ENCODE measurements at places on chromosomes 6 and 20.

GRCh38 chr6:158047127-158047518 lies 65.5 kb downstream of the SYNJ2 start:
- DNase-seq = no peak

DNA sequence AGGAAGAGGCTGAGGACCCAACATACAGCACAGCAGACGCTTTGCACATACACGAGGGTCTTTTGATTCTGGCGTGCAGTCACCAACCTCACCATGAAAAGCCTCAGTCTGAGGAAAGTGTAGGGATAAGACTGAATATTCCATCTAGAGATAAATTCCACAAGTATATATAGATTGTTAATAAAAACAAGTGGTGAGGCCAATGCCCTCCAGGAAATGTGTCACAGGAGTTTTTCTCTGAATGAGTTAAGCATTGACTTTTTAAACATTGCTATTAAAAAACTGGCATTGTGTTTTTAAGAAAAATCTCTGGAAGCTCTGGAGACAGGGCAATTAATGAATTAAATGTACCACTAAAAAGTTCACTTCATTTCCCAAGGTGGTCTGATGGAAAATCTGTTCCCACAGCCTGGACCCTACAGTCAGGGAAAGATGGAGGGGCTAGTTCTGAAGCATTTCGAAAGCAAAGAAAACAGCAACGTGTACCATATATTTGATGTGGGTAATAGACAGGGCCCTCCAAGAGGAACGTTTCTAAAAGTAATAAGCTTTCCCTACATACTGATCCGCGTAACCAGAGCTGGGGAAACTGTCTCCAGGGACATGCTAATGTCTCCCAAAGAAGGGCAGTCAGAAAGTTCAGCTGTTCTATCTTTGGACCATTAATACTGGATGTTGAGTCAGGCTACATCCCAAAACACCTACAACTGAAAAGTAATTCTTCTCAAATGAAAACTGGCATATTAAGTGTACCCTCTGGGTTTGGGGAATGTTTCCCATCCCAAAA lies 301.1 kb downstream of the FOXC1 start:
- DNase-seq = no peak

DNA sequence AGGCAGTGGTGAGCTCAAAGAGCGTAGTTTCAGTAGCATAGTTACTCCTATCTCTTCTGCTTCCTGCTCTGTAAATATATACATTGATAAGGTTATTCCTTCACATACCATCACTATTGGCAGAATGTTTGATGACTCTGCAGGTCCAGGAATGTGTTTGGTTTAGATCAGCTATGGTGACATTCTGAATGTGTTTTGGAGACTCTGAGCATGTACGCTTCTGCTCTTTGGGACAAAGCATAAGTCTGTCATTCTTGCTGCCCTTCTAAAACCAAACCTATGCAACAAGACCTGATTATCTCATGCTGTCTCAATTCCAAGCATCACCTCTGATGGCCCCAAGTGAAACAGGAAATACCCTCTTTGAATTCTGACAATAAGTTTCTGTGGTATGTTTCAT lies 1074.3 kb downstream of the KIF16B start:
- no peak for DNase-seq

DNA sequence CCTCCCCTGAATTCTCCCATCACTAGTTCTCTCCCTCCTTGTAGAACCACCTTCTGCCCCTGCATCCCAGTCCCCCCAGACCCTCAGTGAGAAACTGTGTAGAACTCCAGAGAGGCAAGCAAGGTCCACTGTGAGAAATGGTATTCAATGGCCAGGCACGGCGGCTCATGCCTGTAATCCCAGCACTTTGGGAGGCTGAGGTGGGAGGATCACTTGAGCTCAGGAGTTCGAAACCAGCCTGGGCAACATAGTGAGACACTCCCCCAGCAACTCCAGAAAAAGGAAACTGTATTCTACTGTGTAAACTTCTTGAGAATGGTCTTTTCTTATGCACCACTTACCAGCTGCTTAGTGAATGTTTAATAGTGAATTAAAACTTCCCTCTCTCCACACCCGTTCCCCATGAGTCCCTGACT lies 8.2 kb upstream of the CD83 start:
- no peak for DNase-seq

- DNase-seq = no peak
Measured at GRCh38 chr6:136752554-136752953, 39.7 kb downstream of the MAP3K5 start.

DNA sequence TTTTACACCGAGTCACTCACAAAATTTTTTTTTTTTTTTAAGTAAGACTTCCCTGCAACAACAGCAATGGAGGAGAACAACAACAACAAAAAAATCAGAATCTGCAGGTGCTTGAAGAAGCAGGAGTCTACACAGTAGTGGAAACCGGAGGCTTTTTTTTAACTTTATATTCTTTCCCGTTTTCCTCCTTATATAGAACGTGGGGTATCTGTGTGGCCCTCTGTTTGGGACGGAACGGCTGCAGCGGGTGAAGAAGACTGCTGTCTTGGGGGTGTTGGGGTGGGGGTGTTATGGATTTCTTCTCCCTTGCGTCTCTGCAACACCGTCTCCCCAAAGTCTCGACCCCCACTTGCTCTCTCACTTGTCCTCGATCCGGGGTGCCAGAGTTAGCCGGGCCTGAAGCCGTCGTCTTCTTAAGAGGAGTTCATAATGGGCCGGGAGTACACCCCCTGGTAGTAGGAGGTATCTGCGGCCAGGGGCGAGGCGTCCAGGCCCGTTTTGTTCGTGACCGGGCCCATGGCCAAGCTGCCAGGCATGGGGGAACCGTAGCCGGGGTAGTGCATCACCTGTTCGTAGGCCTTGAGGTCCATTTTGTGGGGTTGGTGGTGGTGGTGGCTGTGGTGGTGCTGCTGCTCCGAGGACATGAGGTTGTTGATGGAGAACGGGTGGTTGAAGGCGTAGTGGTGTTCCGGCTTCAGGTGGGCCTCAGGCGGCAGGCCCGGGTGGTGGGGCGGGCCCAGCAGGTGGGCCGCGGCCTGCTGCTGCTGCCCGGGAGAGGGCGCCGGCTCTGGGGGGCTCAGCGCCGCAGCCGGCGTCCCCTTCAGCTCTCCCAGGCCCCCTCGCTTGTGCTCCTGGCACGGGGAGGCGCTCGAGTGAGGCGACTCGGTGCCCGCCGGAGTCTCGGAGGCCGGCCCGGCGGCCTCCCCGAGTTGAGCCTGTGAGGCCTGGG lies 2.7 kb downstream of the FOXA2 start:
- DNase-seq = no peak

DNA sequence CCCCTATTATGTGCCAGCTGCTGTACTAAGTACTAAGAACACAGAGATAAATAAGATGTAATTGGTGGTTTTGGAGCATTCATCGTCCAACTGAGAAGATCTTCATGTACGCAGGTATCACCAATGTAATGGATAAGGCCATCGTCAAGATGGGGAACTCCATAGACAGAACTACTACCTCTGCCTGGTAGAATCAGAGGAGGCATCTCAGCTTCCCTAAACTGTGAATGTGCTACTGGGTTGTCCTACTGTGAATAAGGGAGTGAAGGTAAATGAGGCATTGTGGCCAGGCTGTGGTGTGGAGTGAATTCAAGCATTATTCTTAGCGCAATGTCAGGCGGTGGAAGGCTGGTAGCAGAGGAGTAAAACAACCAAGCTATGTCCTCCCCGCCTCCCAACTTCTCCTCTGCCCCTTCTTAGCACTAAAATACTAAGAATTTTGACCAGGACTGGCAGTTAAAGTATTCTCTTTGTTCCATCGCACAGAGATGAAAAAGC lies 68.2 kb downstream of the TBC1D7 start:
- peak; percentile 64 for DNase-seq

DNA sequence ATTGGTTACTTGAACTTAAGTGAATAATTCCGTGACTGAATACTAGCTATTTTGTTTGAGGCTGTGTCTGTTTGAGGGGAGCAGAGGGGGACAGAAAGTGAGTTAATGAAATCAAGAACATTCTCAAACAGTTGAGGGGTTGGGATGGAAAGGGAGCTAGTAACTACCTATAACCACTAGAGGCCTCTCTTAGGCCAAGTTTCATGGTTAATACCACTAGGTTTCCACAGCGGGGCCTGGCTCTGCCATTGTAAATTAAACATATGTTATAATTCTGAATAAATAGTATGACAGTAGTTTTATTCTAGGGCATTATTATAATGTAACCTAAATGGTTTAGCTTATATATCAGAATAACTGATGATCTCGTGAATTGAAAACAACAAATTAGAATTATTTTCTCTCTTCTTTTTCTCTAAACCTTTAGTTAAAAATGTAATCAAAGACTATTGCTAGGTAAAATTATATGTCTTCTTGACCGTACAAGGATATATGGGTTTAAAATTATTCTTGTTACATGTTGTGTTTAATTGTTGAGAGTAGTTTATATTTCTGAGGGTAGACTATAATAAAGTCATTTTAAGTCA lies 108.1 kb downstream of the BCKDHB start:
- peak; percentile 72 for DNase-seq

- DNase-seq = no peak
Measured at GRCh38 chr6:14275493-14275851, 157.9 kb downstream of the CD83 start.

- no peak for DNase-seq
Measured at GRCh38 chr20:33840160-33840559, 29.0 kb downstream of the CHMP4B start.

DNA sequence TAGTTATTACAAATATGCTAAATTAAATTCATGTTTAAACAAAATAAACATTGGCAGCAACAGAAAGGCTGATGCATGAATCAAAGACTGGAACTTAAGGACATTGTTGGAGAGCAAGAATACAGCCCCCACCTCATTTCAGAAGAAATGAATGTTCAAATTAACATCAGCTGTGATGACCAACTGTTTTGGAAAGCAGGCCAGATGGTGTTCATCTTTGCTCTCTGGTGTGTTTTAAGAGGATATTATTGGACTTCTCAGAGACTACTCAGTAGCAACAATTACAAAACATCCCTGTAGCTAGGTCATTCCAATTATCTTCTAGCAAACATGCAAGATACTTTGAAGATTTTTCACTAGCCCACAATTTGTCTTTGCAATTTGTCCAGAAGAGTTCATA lies 118.6 kb upstream of the DOK5 start:
- no peak for DNase-seq

- no peak for DNase-seq
Measured at GRCh38 chr6:73817253-73817652, 121.2 kb downstream of the CD109 start.

GRCh38 chr6:37320646-37321045 lies 33.1 kb upstream of the RNF8 start:
- no peak for DNase-seq

DNA sequence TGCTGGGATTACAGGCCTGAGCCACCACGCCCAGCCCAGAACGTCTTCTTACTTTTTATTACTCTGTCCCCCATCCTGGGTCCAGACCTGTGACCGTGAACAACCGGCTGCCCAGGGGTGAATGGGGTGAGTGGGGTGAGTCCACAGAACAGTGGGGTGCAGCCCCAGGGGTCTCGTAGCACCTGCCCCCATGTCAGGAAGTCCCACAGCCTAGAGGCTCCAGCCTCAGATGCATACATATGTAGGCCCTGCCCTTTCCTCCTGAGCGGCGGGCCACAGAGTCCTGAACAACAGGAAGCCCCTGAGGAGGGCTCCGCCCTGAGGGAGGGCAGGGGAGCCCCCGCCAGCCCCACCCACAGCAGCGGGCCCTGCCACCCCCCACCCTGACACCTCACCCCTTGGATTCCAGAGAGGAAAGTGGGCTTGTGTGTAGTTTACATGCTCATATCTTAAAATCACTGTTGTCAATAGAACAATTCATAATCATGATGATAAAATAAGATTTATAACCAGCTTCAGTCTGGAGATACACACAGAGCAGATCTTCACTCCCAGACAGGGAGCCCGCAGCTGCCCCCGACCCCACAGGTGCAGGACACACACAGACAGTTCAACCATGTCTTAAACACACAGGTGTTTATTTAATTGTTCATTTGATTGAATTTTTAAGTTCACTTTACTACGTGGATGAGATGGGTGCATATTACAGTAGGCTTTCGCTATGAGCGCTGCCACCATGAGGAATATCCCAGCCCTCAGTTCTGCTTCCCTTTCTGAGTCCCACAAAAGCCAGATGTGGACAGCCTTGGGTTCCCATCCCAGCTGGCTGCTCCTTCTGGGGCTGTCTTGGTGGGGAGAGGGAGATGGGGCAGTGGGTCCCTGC lies 12.4 kb upstream of the GMEB2 start:
- DNase-seq = no peak

- DNase-seq = no peak
Measured at GRCh38 chr6:145891565-145891964, 72.6 kb downstream of the SHPRH start.

- no peak for DNase-seq
Measured at GRCh38 chr6:87671555-87672029, 30.4 kb downstream of the AKIRIN2 start.

DNA sequence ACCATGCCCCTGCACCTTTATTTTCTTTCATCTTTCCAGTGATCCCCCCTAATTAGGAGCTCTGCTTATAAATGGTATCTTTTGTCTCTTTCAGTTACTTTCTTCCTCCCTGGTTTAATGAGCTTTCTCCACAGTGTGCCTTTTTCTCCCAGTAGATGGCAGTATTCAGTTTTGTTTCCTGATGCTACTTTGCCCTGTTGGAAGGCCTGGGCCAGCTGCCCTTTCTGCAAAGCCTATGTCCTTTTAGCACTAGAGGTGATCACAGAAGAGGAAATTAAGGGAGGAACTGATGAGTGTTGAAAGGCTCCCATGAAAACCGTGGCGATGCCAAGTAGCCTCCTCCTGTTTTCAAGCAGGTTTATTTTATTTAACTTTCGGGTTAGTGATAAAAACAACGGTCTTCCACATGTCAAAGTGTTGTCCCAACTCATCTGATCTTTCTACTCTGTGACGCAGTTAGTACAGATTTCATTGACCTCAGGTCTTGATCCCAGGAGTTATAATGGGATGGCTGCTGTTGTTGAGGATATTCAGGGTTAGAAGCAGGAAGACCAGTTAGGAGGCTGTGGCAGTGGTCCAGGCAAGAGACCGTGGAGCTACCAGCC lies 184.2 kb upstream of the BMP2 start:
- DNase-seq = peak; percentile 80

DNA sequence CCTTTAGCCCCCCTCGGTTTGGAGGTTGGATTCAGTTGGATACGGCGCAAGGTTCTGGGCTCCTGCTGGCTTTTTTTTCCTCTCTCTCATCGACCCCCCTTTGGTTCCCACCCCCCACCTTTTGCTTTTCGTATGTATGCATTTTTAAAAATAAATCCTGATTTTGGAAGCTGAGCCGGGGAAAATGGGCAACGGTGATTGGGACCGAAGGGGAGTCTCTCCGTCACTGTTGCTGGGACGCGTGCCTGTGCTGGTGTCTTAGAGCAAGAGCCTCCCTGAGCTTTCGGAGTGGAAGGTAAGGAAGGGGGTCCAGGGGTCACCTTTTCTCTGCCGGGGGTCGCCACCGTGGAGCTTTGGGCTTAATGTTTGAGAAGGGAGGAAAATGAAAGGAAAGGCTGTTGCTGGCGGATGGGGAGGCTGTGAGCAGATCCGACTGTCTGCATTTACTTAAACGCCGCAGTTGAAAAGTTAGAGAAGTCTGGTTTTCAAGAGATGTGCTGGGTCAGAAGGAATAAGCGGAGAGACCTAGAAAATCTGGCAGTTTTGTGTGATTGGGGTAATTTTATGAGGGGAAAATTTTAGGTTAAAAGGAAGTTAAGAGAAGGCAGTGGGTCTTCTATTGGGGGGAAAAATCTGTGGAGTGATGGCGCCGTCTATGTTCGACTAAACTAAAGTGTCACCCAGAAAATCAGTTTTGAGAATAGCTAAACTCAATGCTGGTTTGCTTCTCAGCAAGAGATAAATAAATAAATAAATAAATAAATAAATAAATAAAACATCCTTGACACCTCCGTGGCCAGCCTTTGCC lies 828 bp downstream of the ADGRB3 start:
- peak; percentile 85 for DNase-seq

- no peak for DNase-seq
Measured at GRCh38 chr20:25063546-25063945, 5.6 kb upstream of the ACSS1 start.
